Amniotic stem cell (primary cell): ENCODE measurements at places on chromosomes 7 and 10.

DNA sequence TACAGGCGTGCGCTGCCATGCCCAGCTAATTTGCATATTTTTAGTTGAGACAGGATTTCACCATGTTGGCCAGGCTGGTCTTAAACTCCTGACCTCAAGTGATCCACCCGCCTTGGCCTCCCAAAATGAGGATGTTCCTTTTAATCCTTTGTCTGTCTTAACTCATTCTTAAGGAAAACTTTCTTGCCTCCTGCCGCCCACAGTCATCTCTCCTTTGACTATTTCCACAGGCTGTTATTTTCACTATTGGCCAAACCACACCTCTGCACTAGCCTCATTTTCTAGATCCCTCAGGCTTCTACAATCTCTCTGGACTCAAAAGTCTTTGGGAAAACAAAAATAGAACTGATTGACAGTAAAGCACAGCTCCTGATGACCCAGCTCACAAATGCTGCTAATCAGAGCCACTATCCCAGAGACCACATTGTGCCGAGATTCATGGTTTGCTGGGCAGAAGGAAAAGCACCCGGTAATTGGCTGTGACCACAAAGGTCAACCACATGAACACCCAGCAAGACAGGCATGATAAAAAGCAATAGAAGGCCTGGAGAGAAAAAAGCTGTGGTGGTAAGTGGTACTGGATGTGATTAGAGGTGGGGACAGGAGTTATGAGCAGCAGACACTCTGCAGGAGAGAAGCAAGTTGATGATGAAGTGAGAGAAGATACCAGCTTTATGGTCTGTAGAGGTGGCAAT lies 44.1 kb upstream of the ZNRF2 start:
- DNase-seq = no peak

- no peak for DNase-seq
These were observed 102.7 kb upstream of the FAM13C start for GRCh38 chr10:59465088-59465487.

- DNase-seq = no peak
These were observed 131.2 kb downstream of the HDAC9 start for GRCh38 chr7:18626717-18627116.

GRCh38 chr7:137590071-137590755 lies 246.7 kb upstream of the PTN start:
- DNase-seq = no peak

DNA sequence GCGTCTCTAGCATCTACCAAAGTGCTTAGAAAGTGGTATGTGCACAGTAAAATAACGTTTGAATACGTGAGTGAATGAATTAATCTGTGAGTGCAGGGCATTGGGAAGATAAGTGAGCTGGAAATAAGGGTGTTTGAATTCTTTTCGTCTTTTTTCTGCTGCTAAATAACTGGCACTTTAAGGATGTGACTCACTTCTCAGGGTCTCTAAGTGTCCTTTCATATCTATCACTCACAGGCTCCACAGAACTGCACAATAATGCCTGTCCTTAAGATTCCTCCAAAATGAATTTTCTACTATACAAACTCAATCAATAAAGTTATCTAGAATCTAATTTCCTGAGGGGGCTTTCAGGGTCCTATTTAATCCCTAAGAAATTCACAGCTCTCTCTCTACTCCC lies 3.2 kb upstream of the DGKB start:
- no peak for DNase-seq

DNA sequence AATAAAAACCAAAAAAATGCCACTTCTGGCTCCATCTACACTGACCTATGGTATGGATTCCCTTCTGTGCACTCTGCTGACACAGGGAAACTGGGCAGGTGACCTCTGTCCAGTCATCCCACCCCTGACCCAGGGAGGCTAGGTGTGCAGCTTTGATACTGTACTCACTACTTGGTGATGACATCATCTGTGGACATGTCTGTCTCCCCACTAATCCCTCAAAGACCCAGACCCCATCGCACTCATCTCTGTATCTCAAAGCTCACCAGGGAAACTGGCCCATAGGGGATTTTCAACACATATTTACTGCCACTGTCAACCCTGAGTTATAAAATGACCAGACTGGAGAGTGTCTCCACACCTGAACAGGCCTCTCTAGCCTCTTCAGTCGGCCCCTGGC lies 10.6 kb downstream of the SGMS1 start:
- no peak for DNase-seq

DNA sequence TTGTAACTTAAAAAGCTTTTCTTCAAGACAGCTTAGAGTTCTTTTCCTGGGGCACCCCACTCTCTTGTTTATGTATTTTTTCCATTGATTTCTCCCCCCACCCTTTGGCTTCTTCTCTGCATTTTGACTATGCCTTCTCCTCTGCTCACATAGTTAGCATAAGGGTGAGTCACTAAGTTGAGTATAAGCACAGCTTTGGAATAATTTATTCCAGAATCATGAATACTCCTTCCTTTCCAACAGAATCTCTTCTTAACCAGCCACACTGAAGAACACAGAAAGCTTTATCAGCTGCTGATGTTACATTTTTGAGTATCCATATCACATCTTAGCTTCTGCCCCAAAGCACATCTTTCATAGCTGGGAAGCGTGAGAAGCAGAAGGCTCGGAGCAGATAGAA lies 449.5 kb upstream of the MKI67 start:
- no peak for DNase-seq

DNA sequence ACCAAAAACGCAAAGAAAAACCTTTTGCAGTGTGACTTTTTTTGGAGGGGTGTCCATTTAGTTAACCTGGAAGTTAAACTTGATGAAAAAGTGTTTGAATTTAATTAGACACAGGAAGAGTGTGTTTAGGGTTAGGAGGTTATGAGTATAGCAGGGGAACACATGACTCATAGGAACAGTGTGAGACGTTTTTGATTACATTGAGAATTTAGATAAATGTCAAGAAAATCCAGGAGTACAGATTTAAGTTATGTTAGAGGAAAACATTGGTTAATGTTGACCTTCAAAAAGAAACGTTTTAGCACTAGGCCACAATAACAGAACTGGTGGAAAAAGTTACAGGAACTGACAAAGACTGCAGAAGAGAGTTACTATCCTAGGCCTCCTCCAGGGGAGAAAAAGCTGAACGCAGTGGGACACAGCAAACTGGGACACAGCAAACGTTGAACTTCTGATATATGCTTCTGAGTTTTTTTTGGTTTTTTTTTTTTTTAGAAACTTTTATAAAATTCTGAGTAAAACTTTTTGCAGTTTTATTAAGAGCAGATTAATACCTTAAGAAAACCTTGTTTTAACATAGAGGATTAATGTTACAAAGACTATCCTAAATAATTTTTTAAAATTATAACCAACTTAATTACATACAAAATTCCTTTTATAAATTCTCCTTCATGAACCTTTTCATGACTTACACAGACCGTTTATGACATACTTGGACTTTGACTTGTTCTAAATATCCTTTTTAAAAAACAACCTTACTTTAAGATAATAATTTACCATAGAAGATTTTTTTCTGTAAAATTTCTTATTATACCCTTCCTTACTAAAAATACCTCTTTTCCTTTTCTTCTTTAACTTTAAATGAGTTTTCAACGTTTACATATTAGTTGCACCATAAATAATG lies 22.2 kb downstream of the LANCL2 start:
- no peak for DNase-seq

- no peak for DNase-seq
These were observed 15.3 kb upstream of the ASB4 start for GRCh38 chr7:95470452-95470851.

- DNase-seq = no peak
These were observed 296.4 kb downstream of the ADARB2 start for GRCh38 chr10:1440897-1441296.

GRCh38 chr10:98563811-98564210 lies 117.1 kb upstream of the HPS1 start:
- DNase-seq = no peak

GRCh38 chr10:102565793-102566192 lies 62.0 kb downstream of the SUFU start:
- DNase-seq = no peak

DNA sequence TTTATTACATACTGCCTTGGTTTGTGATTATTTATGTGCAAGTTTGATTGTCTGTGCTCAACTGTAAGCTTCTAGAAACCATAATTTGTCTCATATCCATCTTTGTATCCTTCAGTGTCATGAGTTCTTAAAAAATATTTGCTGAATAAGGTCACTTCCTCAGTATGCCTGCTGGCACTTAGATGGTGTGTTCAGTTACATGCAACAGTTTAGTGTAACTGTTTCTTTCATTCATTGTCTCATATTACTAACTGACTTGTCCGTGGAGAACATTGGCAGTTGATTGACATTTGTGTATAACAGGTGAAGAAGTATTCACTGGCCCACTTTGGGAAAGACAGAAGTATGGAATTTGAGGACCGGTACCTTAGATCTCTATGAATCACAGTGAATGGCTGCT lies 236.9 kb downstream of the PRKG1 start:
- no peak for DNase-seq

- no peak for DNase-seq
These were observed 73.6 kb upstream of the RPA3 start for GRCh38 chr7:7792056-7792455.

DNA sequence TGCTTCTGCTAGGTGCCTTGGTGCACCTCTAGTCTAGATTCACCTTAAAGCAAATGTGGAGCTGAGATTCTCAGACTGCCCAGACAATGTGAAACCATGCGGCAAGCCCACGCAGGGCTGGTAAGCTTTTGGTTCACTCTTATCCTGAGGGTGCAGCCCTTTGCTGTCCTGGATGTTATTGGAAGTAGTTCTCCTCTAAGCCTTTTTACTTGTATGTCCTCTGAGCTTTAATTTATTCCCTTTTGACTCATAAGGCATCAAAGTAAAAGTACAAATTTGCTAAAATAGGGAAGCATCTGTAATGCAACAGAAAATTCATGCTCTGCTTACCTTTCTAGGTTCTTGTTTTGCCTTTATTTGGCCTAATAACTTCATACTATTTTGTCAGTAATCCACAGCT lies 186.8 kb downstream of the MACC1 start:
- no peak for DNase-seq

DNA sequence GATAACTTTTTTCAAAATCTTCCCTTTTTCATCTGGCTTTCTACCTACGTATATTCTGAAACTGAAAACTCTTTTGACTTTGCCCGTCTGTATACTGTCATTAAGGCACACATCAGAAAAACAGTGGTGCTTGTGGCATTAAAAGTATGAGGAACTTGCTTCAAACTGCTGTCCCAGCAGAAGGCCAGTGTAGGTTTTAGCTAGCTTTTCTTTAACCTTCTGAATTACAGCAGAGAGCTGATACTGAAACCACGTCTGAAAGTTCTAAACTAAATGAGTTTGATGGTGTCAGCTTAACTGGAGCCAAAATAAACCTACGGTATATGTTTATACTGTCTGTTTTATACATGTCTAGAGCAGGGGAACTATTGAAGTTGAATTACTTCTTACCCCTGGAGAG lies 283.4 kb downstream of the TFEC start:
- no peak for DNase-seq

- no peak for DNase-seq
These were observed 120.2 kb upstream of the TMEM229A start for GRCh38 chr7:124152859-124153692.

DNA sequence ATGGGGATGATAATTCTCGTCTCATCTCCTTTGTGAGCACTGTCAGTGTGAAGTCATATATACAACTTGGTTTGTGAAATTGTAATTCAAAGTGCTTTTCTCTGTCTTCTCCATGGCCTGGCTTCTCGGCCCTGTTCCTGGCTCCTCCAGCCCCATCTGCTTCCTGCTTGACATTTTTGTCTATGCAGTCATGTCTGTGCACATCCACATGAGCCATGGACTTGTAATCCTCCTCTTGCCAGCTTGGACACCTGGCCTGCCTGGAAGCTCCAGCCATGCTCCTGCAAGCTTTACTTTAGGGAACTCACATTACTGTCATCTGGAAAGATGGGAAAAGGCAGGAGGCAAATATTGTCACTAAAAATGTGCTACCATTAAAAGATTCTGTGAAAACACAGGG lies 576.0 kb upstream of the DPP6 start:
- no peak for DNase-seq

DNA sequence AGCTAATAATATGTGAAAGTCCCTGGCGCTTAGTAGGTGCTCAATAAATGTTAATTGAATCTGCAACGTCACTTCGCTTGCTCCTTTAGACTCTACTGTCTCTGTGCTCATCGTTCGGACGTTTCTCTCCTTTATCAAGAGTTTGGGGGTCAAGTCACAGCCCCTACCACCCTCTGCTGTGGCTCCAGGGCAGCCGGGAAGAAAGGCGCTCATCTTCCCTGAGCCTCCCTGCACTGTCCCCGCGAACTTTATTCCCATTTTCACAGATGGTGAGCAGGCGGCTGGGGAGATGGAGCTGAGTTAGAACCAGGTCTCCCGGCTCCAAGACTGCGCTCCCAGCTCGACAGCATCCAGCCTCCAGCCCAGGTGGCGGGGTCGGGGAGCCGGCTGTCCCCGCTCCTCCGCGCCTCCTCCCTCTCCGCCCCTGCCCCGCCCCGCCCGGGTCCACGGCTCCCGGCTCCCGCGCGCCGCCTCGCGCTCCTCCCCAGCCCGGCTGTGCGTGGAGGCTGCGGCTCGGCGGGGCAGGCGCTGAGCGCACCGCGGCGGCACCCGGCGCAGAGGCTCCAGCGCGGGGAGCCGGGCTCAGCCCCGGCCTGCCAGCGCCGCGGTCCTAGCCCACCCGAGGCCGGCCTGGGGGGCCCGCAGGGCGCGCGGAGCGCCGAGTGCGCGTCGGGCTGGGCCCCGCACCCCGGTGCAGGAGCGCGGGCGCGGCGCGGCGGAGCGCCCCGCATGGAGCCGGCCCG lies at the start of gene CLEC2L:
Gene CLEC2L, plus strand, starts transcription at position 487 of the 743 bp plus-strand sequence. Its CDS starts 243 bp downstream, at position 730.
- DNase-seq = no peak

GRCh38 chr10:12510501-12510941 lies 161.2 kb downstream of the CAMK1D start:
- no peak for DNase-seq

DNA sequence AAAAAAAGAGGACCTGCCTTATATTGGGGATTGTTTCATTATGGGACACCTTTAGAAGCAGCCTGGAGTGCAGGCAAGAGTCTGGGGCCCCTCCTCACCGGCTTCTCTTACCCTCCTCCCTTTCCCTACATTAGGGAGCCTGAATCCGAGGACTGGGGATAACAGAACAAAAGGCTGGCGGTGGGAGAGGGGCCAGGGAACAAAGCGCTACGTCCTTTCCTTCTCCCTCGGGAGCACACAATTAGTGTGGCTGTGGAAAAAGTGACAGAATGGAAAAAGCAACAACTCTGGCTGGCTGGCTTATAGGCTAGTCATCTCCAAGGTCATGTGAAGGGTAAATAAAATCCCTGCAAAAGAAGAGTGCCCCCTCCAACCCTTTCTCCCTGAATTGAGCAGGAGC lies 74.7 kb downstream of the LSM5 start:
- DNase-seq = no peak

GRCh38 chr10:126135177-126135576 lies 238.8 kb downstream of the FANK1 start:
- DNase-seq = no peak
